ENCODE measurements at places on chromosomes 3 and 15.

GRCh38 chr15:22995795-22996194, 15.6 kb upstream of the CYFIP1 start:
- no peak for DNase-seq

GRCh38 chr3:117355566-117355965, 646.0 kb downstream of the TUSC7 start:
- no peak for DNase-seq

DNA sequence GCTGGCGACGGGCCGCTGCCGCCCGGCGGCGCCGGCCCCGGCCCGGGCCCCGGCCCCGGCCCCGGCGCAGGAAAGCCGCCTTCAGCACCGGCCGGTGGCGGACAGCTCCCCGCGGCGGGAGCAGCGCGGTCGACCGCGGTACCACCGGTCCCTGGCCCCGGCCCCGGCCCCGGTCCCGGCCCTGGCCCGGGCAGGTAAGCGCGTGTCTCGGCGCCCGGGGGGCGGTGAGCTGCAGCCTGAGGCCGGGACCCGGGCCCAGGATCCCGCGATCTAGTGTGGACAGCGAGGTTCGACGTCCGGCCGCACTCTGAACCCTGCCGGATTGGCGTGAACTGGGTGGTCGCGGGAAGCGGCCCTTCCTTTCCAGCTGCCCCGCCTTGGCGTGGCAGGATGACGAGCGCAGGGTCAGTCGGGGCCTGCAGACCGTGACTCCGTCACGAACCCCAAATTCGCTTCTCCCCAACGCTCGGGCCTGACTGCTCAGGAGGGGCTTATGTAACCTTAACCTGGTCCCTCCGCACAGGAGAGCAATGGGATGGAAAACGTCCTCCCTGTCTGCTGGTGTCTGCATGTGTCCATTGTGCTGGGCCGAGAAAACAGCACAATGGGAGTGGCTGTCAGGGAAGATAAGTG, 472 bp downstream of the BSN start:
- DNase-seq: peak; percentile 81

GRCh38 chr3:151439652-151440125, 21.2 kb downstream of the IGSF10 start:
- no peak for DNase-seq

GRCh38 chr3:186909078-186909853, 21.1 kb upstream of the ST6GAL1 start:
- DNase-seq: no peak

GRCh38 chr3:131658115-131658514, 155.3 kb upstream of the MRPL3 start:
- no peak for DNase-seq

GRCh38 chr3:2456788-2457187, 358.1 kb downstream of the CNTN4 start:
- DNase-seq: no peak

- no peak for DNase-seq
These were observed 26.7 kb downstream of the KCNMB2 start for GRCh38 chr3:178562947-178563232.

GRCh38 chr3:129864519-129864918, 29.0 kb downstream of the TMCC1 start:
- no peak for DNase-seq

DNA sequence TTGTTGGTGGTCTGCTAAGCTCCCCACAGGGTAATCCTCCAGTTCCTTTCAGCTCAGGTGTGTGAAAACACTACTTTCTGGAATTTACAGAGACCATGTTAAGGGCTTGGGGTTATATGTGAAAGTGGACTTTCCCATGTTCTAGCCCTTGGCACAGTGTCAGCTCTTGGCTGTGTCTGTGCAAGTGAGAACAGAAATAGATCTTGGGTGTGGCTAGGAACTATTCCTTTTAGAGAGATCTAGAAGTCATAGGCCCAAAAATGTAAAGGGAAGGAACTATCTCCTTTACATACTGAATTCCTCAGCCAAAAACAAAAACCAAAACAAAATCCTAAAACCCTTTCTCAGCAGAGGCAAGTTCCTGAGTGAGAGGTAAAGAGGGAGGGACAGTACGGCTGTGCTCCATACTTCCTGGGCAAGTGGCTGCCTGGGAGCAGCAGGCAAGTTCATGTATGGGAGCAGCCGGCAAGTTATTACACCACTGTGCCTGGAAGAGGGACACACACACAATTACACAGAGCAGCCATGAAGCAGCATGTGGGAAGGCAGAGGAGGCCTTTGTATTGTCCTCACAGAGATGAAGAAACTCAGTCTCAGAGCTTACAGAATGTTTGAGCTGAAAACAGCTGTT, 19.9 kb upstream of the C3orf62 start:
- no peak for DNase-seq

- DNase-seq: no peak
These were observed 14.4 kb downstream of the NAA50 start for GRCh38 chr3:113731694-113732093.

- DNase-seq: no peak
These were observed 8.9 kb downstream of the MUC20 start for GRCh38 chr3:195729476-195730251.

All from type B pancreatic cell (in vitro differentiated cells).